ENCODE measurements at places on chromosomes 2 and 18.

DNA sequence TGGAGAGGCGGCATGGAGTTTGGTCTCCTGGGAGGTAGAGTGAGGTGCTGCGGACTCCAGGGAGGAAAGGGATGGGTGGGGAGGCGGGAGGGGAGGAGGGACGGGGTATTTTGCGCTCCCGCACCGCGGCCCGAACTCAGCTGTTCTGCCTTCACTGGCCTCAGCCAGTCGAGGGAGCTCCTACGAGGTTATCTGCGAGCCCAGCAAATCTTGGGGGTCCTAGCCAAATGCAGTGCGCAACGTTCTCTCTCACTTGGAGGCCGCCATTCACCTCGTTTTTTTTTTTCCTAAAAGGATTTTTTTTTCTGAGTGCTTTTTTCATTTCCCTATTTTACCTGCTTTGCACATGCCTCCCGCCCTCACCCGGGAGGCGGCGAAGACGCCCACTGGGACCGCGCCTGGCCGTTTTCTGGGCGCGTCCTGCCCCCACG lies 877 bp upstream of the BCL2L11 start:
- peak; percentile 32 for DNase-seq

GRCh38 chr2:196205881-196206435 lies 34.6 kb upstream of the STK17B start:
- no peak for DNase-seq

GRCh38 chr18:2087877-2088673 lies 483.2 kb downstream of the METTL4 start:
- DNase-seq, result no peak

DNA sequence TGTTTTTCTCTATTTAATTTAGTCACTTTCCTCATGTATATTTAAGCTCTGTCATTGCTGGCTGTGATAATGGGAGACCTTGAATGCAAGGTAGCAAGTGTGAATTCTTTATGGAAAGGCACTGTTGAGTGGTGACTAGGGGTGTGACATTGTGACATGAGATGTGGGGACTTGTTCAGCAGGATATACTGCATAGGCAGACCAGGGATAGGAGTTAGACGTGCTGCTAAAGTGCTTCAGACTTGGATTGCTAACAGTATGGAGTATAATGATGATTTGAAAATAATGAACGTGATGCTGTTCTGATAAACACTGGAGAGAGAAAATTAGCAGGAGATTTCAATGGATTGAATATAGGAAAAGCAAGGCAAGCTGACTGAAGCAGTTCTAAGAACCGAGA lies 135.1 kb downstream of the NCOA1 start:
- no peak for DNase-seq

DNA sequence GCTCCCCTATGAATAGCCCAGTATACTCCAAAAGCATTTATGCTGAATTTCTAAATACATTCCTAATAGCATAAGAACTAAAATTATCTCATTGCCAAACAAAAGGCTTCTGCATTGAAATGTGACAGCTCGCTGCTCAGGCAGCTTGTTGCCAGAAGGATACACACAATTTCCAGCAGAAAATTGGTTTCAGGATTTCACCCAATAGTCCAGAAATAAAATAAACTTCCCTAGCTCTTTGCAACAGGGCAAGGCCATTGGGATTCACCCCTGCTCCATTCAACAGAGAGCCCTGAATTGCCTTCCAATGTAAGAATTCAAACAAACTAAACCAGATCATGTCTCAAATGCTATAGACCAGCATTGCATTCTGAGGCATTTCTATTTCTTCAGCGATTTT lies 70.7 kb downstream of the RBM43 start:
- DNase-seq, result no peak

- no peak for DNase-seq
These were observed 6.5 kb downstream of the TMEM163 start for GRCh38 chr2:134712299-134712698.

DNA sequence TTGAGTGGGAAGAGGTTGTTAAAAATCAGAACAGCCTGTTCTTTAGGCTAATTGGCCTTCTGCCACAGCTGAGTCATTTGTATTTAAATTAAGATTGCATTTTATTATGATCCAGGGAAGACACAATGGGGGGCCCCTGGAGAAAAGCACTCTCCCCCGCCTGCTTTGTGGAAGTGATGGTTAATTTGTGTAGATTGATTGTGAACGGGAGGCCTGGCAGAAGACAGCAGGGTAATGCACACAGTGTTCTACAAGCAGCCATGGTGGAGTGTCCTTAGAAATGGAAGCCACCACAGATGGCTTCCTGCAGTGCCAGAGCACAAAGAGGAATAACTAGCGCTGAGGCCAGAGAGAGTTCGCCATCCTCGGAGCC lies 19.6 kb downstream of the RAMP1 start:
- DNase-seq, result no peak

GRCh38 chr2:64635976-64636911 lies 17.5 kb downstream of the SERTAD2 start:
- peak; percentile 40 for DNase-seq

GRCh38 chr2:215138479-215138878 lies at the start of gene ABCA12:
Gene ABCA12, minus strand, starts transcription at chr2:215138626. Its CDS starts 418 bp downstream, at chr2:215138208.
- no peak for DNase-seq

DNA sequence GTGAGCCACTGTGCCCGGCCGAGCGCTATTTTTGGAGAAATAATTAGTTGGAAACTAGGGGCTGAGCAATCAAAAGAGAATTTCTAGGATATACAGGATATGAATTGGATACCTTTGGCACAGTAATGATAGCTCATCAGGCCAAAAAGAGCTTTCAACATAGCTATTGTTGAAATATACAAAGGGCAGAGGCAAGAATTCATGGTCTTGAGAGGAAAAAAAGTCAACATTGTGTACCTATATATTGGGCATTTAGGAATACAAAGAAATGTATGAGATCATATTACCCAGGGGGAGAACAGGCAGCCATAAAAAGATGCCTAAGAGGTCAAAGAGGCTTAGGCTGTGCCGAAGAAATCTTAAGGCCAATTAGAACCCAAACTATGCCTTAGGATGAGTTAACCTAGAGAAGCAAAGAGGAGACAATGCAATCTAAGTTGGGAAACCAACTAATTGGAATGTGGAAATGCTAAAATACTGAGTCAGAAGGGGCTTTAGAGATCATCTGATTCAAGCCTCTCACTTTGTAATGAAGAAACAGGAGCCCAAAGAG lies 99.0 kb downstream of the RBBP8 start:
- no peak for DNase-seq

DNA sequence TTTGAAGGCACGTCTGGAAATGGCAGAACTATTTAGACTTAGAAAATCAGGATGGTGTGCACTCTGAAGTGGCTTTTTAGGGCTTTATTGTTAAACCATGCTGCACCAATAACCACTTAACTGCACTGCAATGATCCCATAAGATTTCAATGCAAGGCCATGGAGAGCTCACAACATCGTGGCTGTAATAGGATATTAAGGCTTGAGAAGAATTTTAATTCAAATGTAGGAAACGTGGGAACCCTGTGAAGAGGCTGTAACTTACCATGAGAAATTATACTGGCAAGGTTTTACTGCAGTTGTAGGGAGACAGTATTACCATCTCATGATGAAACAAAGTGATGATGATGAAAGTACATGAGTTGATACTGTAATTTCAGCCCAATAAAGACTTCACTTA lies 242.5 kb downstream of the AFF3 start:
- DNase-seq, result no peak

DNA sequence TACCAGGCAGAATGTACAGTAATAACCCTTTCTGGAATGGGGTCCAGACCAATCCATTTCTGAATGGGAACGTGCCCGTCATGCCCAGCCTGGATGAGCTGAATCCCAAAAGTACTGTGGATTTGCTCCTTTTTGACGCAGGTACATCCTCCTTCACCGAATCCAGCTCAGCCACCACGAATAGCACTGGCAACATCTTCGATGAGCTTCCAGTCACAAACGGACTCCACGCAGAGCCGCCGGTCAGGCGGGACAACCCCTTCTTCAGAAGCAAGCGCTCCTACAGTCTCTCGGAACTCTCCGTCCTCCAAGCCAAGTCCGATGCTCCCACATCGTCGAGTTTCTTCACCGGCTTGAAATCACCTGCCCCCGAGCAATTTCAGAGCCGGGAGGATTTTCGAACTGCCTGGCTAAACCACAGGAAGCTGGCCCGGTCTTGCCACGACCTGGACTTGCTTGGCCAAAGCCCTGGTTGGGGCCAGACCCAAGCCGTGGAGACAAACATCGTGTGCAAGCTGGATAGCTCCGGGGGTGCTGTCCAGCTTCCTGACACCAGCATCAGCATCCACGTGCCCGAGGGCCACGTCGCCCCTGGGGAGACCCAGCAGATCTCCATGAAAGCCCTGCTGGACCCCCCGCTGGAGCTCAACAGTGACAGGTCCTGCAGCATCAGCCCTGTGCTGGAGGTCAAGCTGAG lies 89.6 kb downstream of the SH3BP4 start:
- no peak for DNase-seq

- DNase-seq, result no peak
These were observed 87.8 kb downstream of the KCTD18 start for GRCh38 chr2:200422071-200422470.

GRCh38 chr2:43142921-43143438 lies 83.4 kb downstream of the ZFP36L2 start:
- peak; percentile 73 for DNase-seq

DNA sequence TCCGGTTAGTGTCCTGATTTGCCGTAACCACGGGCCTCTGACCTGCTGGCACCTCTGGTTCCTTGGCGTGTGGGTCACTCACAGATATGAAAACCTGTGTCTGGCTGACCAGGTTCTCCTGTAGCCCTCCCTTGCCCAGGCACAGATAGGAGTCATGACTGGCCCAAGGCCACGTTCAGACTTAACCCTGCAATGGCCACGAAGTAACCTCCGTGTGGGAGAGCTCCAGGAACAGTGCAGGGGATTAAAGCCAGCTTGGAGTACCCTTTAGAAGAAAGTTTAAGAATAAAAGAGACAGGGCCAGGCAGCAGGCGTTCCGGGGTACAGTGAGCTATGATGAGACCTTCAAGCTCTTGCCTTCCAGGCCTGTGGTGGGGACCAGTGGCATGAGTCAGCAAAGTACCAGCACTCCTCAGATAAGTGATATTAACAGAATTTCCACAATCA lies 25.5 kb downstream of the CENPO start:
- no peak for DNase-seq

DNA sequence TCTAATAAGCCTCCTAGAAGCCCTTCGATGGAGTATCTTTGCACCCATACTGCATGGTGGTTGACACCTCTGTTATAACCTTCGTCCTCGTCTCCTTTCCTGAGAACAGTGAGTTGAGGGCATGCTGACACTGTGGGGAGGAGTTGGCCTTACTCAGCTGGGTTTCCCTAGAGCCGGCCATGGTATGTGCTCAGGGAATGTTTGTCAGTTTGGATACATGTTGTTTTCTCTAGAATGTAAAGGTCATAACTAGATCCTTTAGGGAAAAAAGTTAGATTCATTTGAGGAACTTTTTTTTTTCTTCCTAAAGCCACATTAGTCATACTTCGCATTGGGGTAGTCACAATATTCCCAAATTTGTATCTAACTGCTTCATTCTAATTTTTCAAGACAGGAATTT lies 106.0 kb upstream of the FOSL2 start:
- DNase-seq, result no peak

- no peak for DNase-seq
These were observed 295.8 kb upstream of the ZNF804A start for GRCh38 chr2:184302506-184302905.

- no peak for DNase-seq
These were observed 108.7 kb upstream of the KCTD1 start for GRCh38 chr18:26656944-26657536.

- DNase-seq, result no peak
These were observed 3.3 kb upstream of the HOXD13 start for GRCh38 chr2:176088937-176089842.

DNA sequence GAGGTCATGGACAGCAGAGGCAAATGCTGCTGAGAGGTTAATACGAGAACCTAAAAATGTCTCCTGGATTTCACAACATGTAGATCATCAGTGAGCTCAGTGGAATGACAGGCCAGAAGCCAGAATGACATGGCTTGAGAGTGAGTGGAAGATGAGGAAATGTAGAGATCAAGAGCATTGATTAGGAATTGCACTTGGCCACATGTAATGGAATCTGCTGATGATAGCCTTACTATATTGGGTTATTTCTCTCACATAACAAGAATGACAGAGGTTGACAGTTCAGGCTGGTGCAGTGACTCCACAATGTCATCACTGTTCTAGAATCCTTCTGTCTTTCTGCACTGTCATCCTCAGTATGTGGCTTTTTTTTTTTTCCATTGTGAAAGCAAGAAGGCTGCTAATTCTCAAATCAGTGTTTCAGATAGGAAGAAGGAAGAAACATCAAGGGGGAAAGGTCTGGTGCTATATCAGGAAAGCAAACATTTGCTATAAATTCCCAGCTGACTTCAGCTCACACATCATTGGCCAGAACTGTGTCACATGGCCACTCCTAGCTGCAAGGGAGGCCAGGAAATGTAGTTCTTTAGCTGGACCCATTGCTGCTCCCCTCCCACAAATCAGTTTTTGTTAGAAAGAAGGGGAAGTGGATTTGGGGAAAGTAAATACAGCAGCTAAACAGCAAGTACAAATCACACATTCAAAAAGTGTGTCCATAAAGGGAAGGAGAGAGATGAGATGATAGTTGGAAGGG lies 127.2 kb downstream of the FAM161A start:
- DNase-seq, result peak; percentile 21

- DNase-seq, result no peak
These were observed 119.7 kb upstream of the NFATC1 start for GRCh38 chr18:79275992-79276391.

GRCh38 chr2:196128749-196129148 lies 42.6 kb downstream of the STK17B start:
- DNase-seq, result no peak

DNA sequence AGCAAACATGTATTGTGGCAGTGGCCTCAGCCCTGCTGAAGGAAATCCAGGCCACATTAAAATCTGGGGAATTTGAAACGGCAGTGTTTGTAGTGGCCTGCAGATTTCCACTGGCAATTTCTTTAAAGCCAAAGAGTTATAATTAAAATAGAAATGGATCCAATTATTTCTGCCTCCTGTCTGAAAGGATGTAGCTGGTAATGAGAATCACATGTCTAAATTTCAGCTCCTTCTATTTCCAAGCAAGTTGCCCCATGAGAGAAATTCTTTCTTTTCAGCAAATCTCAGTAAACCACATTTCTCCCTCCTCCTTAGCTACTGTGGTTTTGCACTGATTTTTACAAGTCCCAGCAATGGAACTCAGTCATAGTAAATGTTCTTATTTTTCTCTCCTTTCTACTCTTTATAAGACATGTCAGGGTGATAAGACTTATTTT lies 55.4 kb upstream of the ZNF396 start:
- DNase-seq, result no peak

- peak; percentile 53 for DNase-seq
These were observed 634 bp downstream of the CREB1 start for GRCh38 chr2:207530160-207531031.

- no peak for DNase-seq
These were observed 97.2 kb upstream of the TMEM17 start for GRCh38 chr2:62603154-62603712.
